ENCODE measurements at places on chromosomes 16 and 17.

- no peak for DNase-seq
Measured at GRCh38 chr16:79363484-79363883, 237.1 kb downstream of the MAF start.

DNA sequence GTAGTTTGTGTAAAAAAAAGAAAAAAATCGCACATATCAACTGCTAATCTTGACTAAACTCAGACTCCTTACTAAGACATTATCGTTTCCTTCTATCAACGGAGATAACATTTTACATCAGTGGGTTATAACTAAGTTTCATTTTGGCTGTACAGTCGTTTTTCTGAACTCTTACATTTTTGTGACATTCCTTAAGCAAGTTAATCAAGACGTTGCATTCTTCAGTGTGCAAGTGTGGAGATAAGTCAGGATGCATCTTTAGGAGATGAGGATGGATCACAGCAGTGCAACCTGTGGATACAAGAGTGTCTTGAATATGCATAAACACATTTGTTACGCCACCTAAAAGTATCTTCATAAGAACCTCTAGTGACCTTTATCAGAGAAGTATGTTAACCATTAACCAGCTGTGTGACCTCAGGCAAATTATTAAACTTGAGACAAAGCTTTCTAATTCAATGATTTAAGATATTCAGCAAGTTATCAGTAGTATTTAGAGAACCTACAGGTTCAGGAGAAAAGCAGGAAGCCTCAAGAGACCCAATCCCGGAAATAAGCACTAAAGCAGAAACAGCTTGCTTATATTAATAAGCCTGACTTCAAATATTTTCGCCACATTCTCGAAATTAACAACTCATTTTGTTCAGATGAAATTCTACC is 9.4 kb downstream of the CMC2 start:
- DNase-seq = no peak

DNA sequence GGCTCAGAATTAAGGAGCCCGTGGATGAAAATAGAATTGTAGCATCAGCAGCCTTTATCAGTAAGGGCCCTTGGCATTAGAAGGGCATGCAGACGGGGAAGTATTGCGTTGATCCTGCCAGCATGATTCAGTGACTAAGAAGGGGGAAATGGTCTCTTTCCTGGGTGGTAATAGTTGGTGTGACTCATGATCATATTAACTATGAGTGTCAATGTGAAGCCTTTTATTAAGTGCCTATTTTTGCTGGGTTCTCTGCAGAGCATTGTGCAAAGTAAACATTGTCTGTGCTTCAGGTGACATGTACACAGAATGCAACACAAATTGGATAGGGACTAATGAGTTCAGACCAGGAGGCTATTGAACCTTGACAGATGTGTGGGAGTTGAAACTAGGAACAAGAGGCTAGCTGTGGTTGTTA is 24.5 kb downstream of the RCVRN start:
- DNase-seq = no peak

DNA sequence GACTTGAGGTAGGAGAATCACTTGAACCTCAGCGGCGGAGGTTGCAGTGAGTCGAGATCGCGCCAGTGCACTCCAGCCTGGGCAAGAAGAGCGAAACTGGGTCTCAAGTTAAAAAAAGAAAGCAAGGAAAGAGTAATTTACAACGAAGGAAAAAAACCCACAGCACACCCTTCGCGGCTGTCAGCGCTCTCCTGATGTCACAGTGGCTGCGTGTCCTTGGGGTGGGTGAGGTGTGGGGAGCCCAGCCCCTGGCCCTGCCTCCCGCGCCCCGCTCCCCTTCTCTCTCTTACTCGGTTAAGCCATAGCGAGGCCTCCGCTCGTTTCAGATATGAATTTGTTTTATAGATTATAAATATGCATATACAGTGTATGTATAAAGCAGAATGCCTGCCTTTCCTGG is 740 bp upstream of the JPT2 start:
- no peak for DNase-seq

- DNase-seq = no peak
Measured at GRCh38 chr16:69283851-69284250, 27.3 kb upstream of the VPS4A start.

DNA sequence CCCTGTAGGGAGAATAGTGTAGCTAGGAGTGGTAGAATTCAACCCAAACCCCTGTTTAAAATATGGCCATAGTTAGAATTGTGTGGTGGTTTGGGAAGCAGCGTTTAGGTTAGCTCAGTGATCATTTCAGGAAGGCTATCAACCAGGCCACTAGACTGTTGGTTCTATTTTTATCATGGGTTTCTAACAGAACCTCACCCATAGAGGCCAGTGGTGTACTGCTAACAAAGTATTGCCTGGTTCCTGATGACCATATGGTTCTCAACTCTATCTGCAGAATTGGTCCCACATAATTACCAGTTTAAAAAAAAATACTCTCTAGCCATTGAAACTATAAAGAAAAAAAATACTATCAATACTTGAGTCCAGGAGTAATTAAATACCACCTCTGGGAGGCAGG is 70.5 kb upstream of the RASL10B start:
- no peak for DNase-seq

- DNase-seq = no peak
Measured at GRCh38 chr16:10181196-10182162, 749 bp downstream of the GRIN2A start.

DNA sequence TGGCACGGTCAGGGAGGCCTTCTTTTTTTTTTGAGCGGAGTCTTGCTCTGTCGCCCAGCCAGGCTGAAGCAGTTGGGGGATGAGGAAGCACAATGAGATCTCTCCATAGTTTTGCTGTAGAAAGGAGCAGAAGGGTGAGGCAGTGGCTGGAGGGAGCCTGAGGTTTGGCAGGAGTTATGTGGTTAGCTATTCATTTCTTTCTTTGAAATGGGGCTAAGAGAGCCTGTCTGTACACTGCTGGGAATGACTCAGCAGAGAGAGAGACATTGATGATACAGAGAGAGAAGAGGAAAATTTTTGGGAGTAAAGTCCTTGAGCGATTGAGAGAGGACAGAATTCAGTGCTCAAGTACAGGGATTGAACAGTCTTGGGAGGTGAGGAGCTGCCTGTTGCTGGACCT is 22.1 kb downstream of the NOS2 start:
- DNase-seq = no peak

DNA sequence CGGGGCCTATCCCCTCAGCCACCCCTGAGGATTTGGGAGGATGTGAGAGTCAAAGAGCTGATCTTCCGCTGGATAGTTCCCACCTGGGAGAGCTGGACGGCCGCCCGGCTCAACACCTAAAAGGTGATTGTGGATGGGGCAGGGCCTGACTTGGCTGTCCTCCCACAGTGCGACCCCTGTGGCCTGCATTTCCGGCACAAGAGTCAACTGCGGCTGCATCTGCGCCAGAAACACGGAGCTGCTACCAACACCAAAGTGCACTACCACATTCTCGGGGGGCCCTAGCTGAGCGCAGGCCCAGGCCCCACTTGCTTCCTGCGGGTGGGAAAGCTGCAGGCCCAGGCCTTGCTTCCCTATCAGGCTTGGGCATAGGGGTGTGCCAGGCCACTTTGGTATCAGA is 4.5 kb downstream of the BCL6B start:
- no peak for DNase-seq

DNA sequence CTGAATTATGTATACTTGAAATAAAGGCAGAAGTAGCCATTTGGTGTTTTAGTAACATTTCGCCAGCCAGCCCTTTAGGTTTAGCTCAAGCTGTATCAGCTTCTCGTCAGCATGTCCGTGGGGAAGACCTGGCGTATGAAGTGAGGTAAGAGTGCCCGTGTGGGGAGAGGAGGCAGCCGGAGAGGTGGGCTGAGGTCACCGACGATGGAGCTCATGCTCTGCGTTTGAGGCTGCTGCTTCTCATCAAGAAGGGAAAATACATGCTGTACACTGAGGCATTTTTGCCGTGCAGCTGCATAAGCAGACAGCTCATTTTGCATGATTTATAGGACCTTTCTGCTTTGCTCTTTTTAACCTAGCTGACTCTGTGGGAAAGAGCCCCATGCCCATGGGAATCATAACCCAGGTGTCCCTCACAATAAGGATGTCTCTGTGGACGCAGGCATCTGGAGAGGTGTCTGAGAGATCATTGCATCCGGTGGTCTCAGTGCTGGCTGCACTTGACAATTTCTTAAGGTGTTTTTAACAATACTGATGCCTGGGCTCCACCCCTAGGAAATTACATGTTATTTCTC is 179.1 kb downstream of the ABCC12 start:
- no peak for DNase-seq

GRCh38 chr16:78763821-78764440 is 664.5 kb downstream of the WWOX start:
- no peak for DNase-seq

DNA sequence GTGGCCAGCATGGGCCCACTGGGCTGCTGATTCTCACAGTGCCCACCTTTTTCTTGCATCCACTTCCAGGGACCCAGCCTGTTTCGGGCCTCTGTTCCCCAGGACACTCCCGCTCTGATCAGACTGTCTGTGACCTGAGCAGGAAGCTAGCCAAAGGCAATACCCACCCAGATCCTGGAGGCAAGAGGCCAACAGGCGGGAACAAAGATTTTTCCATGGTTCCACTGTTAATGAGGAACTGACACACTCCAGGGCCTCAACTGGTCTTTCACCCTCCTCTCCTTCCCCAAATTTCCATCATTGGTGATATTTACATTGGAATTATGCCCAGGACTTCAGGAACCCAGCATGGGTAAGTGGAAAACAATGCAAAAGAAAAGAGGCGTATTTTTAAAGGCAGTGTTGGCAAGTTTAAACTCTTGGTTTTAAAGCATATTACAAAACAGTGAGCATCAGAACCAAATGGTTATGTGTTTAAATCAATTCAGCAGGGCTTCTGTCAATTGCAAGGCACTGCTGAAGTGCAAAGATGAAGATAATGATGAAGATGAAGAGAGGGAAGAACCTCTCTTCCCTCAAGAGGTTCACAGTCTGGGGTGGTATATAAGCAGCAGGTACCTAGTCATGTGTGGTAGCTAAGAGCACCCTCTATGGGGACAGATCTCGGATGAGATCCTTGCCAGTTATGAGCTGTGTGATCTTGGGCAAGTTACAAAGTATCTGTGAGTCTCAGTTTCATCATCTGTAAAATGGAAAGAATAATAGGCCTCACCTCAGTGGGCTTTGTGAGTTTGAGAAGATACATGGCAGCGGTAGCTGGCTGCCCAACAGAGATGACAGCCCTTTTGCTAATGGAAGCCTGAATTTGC is 14.4 kb upstream of the ATP2A3 start:
- no peak for DNase-seq

- no peak for DNase-seq
Measured at GRCh38 chr17:39653662-39654331, 11.4 kb upstream of the TCAP start.

DNA sequence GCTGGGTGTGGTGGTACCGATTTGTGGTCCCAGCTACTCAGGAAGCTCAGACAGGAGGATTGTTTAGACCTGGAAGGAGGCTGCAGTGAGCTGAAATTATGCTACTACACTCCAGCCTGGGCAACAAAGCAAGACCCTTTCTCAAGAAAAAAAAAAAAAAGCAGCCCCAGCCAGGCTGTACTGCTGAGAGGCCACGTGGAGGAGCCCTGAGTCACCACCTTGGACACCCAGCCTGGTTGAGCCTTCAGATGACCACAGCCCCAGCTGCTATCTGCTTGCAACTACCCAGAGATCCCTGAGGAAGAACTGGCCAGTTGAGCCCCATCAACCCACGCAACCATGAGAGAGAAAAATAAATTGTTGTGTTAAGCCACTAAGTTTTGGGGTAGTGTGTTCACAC is 23.6 kb upstream of the GPRC5C start:
- DNase-seq = no peak

DNA sequence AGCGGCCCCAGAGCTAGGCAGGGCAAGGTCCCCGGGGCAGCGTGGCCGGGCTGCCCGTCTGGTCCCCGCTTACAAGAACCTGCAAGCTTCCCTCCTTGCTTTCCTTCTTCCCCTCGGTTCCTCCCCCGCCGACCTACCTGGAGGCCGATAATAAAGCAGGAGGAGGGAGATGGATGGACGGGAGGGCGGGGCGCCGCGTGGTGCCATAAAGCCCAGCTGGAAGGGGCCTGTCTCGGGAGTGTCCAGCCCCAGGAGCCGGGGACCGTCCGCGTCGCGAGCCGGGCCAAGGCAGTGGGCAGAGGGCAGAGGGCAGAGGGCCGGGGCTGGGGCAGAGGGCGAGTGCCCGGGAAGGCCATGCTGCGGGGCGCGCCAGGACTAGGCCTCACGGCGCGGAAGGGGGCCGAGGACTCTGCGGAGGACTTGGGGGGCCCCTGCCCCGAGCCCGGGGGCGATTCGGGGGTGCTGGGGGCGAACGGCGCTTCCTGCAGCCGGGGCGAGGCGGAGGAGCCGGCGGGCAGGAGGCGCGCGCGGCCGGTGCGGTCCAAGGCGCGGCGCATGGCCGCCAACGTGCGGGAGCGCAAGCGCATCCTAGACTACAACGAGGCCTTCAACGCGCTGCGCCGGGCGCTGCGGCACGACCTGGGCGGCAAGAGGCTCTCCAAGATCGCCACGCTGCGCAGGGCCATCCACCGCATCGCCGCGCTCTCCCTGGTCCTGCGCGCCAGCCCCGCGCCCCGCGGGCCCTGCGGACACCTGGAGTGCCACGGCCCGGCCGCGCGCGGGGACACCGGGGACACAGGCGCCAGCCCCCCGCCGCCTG is at the start of gene BHLHA9:
Gene BHLHA9, plus strand, starts transcription at position 235 of the 820 bp plus-strand sequence. Its CDS starts 120 bp downstream, at position 355.
- no peak for DNase-seq

GRCh38 chr17:37117373-37118142 is 168.8 kb downstream of the AATF start:
- no peak for DNase-seq

DNA sequence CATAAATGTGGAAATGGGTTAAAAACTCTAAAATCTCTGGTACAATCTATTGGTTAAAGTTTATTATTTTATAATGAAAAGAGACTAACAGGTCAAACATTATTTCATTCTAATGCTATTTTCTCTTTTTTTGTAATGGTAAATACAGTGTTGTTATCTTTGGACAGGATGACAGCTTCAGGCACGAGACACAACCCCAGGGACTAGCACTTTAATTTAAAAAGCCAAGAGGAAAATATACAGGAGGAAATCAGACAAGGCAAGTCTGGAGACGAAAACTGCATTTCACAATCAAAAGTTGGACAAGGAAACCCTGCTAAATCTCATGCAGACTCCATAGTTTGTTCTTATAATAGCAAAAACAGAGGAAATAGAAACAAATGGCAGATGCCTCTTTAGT is 589.1 kb upstream of the CDH8 start:
- no peak for DNase-seq

DNA sequence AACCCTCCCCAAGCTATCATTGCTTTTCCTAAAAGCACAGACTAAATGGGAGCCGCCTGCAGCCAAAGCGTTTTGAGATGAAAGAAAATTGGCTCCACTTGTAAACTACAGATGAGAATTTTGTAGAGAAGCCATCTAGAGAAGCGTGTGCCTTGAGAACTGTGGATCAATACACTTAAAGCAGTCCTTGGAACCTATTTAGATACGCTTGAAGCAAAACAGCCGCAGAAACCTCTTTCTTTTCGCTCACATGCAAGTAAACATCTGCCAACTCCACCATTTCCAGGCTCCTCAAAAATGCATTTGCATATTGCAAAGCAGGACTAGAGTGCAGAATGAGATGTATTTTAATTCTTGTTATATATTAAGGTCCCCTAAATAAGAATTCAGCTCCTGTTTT is 13.1 kb downstream of the KIAA0513 start:
- no peak for DNase-seq

GRCh38 chr16:19481296-19481695 is 40.6 kb downstream of the GDE1 start:
- DNase-seq = no peak

- DNase-seq = no peak
Measured at GRCh38 chr17:1391577-1391976, 8.4 kb downstream of the YWHAE start.

All from NCI-H1048 (cell line).